ENCODE measurements at places on chromosomes 5 and 9.

DNA sequence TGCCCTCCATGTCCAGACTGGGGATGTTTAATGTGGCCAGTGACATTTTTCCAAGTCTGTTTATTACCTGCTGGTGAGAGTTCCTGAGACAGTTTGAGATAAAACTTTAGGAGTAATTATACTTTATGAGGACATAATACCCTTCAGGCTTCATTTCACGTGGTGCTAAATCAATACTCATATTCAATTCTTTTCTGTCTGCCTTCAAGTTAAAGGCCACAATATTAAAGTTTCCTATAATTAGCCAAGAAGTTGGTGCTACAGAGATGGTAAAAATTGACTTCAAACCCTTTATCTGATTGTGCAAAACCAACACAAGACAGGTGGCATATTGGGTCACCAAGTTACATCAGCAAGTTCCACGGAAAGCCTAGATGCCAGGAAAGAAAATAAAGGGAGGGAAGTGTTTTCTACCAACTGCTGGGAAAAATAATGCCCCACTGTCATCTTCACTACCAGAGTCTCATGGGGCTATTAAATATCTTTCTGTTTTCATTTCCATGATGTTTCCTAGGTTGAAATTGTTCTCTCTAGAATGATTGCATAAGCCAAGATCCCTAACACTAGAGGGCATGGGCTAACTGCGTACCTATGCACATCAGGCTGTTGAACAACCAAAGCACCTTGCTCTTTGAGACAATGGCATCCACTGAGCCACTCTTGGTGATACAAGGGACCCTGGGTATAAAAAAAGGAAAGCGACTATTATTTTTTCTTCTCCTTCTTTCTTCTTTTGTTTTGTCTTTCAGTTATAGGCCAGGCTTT, 68.7 kb downstream of the INSYN2B start:
- no peak for DNase-seq

GRCh38 chr5:55385227-55385626, 77.4 kb downstream of the MTREX start:
- DNase-seq: no peak

GRCh38 chr9:133349965-133350616, 2.1 kb downstream of the RPL7A start:
- DNase-seq: no peak

DNA sequence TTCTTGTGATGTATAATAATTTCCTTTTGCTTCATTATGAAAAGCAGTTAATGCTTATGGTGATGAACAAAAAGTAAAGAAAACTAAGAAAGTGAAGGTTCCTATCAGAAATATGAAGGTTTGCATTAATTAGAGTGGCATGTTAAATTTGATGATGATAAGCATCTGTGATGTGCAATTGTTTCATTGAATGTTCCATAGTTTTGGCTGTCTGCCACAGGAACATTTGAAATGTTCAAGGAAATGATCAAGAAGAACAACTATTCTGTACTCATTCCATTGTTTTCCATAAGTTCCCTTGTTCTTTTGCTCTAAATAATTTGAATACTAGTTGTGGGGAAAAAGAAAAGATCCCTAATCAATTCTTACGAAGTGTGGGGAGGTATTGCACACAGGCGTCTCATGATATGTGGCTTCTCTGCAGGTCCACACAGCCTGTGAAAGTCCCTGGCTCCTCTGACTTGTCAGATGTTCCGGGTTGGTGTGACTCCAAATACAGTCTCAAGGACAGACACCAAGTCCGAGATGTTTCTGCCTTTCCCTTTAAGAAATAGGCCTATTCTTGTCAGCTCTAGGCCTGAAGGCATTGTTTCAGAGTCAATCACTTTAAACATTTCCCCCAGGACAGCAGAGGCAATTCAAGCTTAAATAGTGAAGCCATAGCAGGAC, 152.6 kb upstream of the MAST4 start:
- DNase-seq: no peak
